LHCN-M2 (cell line): ENCODE measurements at places on chromosomes 5 and 9.
A peak's percentile ranks its signal among the peaks of the same experiment; 100 is the strongest.

DNA sequence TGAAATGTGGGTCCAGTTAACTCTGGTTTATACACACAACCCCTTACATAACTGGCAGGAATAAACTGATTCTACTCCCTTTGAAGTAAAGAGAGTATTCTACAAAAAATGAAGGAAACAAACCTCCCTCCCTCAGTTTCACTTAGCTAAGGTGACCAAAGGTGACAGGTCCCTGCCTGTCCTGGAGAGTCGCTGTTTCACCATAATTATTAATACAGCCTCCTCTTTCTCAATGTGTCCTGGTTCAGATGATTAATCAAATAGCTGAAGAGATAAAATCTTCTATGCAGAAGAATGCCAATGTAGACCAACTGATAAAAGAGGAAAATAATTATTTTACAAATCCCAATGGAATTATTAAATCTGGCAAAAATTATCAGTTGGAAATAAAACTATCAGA lies 163.7 kb upstream of the GNA14 start:
- no peak for DNase-seq

GRCh38 chr9:70801181-70801829 lies 320.1 kb downstream of the TRPM3 start:
- DNase-seq: no peak

DNA sequence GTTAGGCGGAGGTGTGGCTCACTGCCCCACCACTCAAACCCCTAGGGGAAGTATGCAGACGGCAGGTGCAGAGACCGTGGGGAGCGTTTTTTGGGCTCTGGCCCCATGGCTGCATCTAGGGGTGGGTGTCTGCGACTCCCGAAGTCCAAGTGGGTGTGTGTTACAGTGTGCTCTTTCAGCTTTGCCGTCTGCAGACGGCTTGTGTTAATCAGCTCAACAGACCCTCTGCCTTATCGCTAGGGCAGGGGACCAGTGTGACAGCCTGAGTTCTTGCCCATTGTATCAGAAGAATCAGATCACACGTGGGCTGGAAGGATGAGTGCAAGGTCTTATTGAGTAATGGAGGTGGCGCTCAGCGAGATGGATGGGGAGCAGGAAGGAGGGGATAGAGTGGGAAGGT lies 162.8 kb downstream of the ENC1 start:
- no peak for DNase-seq

DNA sequence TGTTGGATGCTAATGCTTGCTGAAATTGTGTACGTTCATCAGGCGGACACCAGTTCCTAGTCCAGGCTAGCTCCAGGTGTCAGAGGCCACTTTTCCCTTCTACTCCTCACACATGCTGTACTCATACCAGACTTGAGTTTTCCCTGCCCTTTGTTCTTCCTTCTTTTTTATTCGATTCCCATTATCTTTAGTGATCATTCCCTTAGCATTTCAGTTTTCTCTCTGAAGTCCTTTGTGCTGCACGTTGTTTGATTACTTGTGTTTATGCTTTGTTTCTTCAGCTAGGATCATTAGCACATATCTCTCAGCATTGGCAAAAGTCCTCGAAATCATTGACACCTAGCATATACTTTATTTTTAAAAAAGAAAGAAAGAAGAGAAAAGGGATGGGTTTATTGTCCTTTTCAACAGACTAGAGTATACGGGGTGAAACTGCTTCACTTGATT lies 409 bp upstream of the COX7C start:
- DNase-seq: no peak

DNA sequence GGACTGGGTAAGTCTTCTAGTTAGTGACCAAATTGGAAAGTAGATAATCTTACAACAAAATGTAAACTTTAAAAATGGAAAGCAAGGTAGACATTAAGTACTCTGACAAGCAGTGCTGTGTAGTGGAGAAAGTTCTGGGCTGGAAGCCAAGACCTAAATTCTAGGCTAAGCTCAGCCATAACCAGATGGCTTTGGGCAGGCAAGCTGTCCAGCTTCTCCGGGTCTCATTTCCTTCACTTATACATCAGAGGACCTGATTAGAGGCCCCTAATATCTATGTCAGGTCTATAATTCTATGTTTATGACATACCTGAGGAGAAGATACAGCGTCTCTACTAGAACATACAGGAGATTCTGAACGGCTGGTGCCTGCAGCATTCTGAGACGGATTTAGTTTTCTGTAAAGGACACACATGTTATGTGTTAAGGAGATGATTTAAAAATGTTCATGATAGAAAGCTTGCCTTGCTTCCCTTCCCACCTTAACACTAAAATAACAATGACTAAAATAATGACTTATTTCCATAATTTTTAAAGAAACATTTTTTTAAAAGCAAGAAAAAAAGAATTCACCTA lies 61.2 kb downstream of the ELL2 start:
- DNase-seq: peak; percentile 57

DNA sequence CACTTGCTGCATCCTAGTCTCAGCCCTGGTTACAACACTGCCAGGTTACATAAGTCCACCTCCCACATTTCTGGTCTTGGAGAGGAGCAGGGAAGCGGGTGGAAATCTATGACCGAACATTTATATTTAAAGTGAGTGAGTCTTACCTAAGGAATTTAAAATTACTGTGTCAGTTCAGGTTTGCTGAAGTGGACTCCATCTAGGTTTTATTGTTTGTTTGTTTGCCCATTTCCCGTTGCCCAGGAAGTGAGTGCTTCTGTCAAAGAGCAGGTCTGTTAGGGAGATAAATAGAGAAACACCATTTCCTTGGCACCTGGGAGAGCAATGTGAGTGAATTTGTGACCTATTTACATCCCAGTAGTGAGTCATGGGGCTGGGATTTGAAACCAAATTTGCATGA lies 179.5 kb downstream of the KIF4B start:
- no peak for DNase-seq

GRCh38 chr5:92017776-92018175 lies 634.7 kb upstream of the ARRDC3 start:
- DNase-seq: peak; percentile 87

GRCh38 chr5:10601246-10602030 lies 37.6 kb downstream of the ANKRD33B start:
- DNase-seq: peak; percentile 84

DNA sequence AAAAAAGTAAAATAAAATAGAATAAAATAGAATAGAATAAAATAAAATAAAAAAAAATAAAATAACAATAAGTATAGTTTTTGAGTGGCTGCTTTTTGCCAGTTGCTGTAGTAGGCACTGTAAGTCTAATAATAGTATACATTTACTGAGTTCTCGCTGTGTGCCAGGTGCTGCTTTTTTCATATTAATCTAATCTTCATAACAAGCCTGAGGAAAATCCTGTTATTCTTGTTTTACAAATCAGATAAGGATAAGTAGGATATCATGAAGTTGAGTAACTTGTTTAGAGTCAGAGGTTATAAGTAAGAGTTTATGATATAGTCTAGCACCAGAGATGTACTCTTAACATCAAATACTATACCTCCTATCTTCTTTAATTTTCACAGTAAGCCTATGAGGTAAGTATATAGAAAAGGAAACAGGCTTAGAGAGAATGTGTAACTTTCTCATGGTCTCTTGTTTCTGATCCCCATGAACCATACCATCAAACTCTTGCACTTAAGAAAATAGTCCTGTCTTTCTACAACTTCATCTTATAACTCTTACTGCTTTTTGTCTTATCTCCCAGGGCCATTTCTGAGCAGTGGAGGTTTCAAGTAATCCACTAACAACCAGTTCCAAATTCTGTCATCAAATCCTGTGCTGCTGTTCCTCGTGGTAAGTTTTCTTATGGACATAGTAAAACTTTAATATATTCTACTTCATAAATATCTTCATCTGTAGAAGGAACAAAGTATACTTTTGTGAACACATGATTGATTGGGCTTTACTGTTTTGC lies 18.7 kb downstream of the RMI1 start:
- no peak for DNase-seq

DNA sequence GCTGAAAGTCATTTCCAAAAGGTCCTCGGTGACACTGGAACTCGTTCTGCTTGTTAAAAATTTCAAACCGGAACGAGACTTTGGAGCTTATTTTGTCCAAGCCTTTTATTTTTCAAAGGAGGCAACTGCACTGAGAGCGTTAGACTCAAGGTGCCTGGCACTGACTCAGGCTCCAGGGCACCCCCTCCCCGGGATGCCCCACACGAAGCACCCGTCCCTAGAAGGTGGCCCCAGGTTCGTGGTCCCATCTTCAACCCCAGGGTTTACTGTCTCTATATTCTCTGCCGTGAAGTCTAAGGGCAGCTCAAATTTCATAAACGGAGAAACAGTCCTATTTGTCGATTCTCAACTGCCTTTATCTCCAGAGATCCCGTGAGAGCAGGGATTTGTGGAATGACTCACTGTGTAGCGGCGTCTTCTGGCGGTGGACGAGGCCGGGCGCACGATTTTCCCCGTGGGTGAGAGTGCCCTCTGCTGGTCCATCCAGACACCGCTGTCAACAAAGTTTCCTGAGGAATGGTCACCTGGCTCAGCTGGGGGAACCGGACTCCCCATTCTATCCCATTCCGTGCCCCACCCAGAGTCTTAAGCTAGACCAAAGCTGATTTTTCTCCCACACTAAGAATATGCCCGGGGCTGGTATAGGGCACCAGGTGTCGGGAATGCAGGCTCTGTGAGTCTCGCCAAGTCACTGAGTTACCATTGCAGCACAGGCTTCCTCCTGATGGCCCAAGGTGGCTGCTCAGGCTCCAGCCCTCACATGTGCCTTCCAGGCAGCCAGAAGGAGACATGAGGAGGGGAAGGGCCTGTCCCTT lies 27.1 kb upstream of the SLC6A19 start:
- DNase-seq: peak; percentile 72

DNA sequence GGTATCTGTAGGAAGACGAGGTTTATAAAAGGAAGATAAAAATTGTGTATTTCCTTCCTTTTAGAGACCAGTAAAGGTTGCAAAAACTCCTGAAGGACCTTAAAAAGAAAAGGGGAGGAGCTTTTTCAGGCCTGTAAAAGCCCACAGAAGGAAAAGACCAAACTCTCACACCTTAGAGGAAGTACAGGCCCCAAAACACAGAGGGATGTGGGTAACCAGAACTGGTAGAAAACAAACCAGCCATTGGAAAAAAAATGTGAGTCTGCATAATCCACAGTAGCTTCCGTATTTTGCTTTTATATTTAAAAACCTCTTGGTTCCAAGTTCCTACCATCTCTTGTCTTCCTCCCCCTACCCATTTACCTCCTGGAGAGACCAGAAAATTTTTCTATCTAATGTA lies 8.5 kb downstream of the GIN1 start:
- DNase-seq: no peak

DNA sequence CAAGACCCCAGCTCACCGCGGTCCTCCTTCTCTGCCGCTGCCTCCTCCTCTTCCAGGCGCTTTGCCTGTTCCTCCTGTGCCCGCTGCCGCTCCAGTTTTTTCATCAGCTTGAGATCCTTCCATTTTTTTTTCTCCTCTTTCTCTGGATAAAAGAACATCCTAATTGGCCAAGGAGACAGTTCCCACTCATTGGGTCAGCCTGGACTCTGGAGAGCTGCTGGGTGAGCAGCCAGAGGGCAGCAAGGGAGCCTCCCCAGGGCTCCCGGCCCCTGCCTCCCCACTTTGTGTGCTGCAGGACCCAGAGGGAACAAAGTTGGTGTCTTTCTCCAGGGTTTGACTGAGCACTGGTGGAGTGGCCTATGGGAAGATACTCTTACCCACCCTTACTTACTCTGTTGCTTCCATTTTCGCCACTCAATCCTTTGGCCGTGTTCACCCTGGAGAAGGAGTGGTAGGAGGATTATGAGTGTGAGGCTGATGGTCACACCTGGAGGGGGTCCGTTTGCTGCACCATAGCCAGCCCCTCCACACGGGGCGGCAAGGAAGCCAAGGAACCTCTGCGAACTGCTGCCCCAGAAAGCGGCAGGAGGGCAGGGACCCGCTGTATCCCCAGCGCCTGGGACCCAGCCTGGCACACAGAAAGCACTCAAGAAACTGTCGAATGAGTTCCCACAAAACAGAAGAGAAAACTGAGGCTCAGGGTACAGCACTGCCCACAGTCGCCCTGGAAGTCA lies 708 bp downstream of the SPOUT1 start:
- DNase-seq: no peak

DNA sequence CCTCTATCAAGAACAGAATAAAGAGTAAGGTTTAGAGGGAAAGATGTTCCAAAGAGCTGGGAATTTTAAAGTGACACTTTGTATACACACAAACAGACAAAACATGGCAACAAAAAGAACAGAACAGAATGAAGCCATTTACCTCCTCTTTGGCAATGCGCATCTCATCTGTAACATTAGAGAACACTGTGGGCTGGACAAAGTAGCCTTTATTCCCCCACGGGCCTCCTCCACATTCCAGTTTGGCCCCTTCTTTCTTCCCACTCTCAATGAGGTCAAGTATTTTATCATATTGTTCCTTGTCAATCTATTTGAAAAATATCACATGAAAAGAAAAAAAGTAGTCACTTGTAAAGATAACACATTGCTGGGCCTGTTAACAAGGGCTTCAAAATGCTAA lies 41.0 kb downstream of the ALDH1A1 start:
- DNase-seq: no peak

DNA sequence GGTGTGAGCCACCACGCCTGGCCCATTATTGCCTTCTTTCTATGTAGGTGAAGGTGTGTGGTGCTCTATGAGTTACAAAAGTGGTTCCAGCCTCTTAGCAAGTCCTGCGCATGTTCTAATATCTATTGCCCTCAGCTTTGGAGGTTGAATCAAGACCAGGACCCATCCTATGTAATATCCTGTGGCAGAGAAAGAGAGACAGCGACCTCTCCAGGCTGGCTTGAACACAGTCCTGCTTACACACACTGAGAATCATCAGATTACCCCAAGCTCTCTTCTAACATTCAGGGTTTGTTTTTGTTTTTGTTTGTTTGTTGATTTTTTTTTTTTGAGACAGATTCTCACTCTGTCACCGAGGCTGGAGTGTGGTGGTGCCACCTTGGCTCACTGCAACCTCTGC lies 94.7 kb upstream of the OSMR start:
- peak; percentile 22 for DNase-seq

GRCh38 chr9:21286659-21287058 lies 18.5 kb downstream of the IFNA5 start:
- DNase-seq: no peak
